ENCODE measurements at places on chromosomes 2 and 18. TPM values are rescaled to one million over a fixed set of nuclear protein-coding genes. Genes with fewer than 3 reads are reported as not detected.

The ILKAP gene
- 15.9 TPM for total RNA-seq

GRCh38 chr18:63161761-63162195 is 157.8 kb downstream of the BCL2 start:
- peak; percentile 88 for DNase-seq

The CAPN14 gene
- total RNA-seq: 0.16 TPM

DNA sequence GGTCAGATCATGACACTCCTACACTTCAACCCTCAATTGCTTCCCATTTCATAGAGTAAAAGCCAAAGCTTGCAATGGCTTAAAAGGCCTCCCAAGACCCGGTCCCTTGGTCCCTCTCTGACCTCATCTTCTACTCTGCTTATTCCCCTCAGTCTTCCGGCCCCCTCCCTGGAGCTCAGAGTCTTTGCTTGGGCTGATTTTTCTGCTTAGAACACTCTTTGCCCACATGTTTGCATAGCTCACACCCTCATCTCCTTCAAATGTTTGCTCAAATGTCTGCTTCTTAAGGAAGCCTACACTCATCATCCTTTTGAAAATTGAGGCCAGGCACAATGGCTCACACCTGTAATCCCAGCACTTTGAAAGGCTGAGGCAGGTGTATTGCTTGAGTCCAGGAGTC is 65.6 kb upstream of the CAPN13 start:
- no peak for DNase-seq

GRCh38 chr2:39421354-39421753 is 15.7 kb downstream of the MAP4K3 start:
- no peak for DNase-seq

GRCh38 chr2:231152800-231153557 is 28.1 kb upstream of the HTR2B start:
- no peak for DNase-seq

All from right atrium auricular region (tissue), 2 donors.